ENCODE measurements at places on chromosomes 1 and 21. TPM values are rescaled to one million over a fixed set of nuclear protein-coding genes. Genes with fewer than 3 reads are reported as not detected.

DNA sequence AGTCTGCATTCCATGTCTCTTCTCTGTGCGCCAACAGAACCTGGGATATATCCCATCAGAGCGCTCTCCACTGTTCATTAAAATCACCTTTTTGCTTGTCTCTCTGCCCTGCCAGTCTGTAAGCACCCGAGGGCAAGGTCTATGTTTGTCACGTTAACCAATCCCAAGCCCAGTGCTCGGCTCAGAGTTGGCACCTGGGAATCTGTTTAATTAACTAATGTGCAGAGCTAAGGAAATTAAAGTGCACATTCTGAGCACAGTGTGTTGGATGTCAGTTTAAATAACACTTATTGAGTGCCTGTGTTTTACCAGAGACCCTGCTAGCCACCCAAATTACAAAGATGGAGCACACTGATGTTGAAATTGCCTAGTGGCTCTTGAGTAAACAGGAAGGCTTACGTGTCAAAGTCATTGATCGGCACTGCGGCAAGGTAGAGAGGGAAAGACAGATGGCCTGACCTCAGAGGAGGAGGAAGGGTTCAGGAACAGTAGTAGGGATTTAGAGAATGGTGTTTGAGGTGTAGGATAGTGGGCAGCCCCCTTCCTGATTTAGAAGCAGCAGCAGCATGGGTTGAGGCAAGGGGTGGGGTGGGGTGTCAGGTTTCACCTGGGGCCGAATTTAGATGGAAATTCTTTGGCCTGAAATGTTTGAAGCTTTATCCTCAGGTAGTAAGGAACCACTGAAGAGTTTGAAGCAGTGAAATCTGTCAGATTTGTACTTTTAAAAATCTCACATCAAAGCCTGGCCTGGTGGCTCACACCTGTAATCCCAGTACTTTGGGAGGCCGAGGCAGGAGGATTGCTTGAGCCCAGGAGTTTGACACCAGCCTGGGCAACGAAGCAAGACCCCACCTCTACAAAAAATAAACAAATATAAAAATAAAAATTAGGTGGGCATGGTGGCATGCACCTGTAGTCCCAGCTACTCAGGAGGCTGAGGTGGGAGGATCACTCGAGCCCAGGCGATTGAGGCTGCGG is 7.7 kb downstream of the ARMH1 start:
- DNase-seq, result no peak

DNA sequence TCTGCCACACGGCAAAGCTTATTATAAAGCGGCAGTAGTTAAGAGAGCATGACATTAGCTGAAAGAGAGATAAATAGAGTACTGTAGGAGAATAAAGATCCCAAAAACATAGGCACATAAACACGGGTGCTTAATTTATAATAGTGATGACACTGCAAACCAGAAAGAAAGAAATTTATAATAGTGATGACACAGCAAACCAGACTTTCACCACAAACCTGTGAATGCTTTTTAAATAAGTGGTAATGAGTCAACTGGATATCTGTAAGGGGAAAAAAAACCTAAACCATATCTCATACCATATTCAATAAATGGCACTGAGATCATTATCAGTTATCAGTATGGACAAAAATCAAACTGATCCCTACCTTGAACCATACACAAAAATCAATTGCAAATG is 25.5 kb downstream of the USP1 start:
- no peak for DNase-seq

The KIF21B gene
- 5.2 TPM for total RNA-seq

The CGN gene
- 1.6 TPM for total RNA-seq

DNA sequence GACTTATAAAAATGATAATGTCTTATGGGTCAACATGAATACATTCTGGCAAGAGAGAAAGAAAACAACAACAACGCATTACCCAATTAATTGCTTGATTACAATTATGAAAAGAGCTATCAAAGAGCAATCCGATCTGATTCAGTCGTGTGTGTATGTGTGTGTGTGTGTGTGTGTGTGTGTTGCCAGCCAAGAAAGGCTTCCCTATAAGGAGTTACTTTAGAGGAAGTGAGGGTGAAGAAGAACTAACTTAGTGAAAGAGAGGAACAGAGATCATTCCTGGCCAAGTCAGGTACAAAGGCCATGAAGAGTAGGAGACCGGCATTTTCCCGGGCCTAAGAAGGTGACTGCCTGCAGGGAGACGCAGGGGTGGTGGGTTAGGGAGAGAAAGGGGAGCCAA is 9.4 kb downstream of the TMEM35B start:
- no peak for DNase-seq

- peak; percentile 71 for DNase-seq
Measured at GRCh38 chr1:19240673-19241538, 10.4 kb downstream of the EMC1 start.

GRCh38 chr1:3441410-3441847 is 13.0 kb upstream of the ARHGEF16 start:
- DNase-seq, result no peak

The TRIM67 gene
- not detected for total RNA-seq

The TINAGL1 gene
- 14.5 TPM for total RNA-seq

GRCh38 chr1:107272321-107272720 is 131.5 kb downstream of the NTNG1 start:
- no peak for DNase-seq
